Neural progenitor cell (in vitro differentiated cells): ENCODE measurements at places on chromosomes 5 and 9.

GRCh38 chr5:112294126-112294525 lies 125.0 kb downstream of the EPB41L4A start:
- peak; percentile 9 for DNase-seq

- DNase-seq = no peak
Measured at GRCh38 chr5:117863586-117864296, 1124.6 kb downstream of the DTWD2 start.

DNA sequence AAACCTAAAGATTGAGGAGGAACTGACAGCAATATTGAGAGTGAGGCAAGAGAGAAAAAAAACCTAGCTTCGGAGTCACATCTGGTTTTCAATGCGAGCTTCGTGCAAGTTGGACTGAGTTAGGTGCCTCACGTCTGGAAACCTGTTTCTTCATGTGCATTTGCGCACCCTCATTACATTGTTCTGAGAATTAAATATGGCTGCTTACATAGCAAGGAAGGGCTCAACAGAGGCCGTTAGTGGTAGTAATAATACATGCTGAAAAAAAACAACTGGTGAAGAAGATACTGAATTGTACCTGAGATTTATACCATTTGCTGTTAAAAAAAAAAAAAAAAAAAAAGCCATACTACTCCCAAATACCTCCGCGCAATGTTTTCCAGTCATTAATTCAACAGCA lies 18.6 kb downstream of the DNAJA1 start:
- DNase-seq = peak; percentile 13

DNA sequence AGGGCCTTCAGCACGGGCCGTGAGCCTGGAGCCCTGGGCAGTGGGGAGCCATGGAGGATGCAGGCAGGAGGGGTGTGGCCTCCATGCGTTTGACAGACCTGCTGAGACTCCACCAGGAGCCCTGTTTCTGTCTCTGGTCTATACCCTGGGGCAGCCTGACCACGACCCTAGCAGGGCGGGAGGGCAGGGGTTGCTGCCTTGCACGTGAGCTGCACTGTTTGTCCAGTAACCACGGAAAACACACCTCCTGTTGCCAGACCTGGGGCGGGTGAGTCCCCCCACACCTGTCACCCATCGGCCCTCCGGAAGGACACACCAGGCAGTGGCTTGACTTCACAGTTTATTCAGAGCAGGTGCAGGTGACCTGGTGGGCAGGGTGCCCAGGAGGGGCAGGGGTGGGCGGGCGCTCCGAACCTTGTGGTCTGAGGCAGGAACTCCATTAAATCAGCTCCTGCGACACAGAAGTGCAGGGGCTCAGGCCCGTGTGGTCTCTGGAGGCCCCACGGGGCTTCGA lies 3.9 kb downstream of the LCN8 start:
- no peak for DNase-seq
